Stimulated activated CD4-positive, alpha-beta T cell treated with anti-CD3 and anti-CD28 coated beads, Interleukin-2, amount 100 ng/mL, for 4 hours (primary cell): ENCODE measurements at places on chromosomes 4 and X.

- DNase-seq, result no peak
Measured at GRCh38 chr4:155392481-155393184, 15.9 kb upstream of the MAP9 start.

GRCh38 chr4:1464581-1465171 lies 58.4 kb upstream of the NKX1-1 start:
- DNase-seq, result no peak

GRCh38 chr4:100165809-100166208 lies 24.5 kb downstream of the DDIT4L start:
- no peak for DNase-seq

DNA sequence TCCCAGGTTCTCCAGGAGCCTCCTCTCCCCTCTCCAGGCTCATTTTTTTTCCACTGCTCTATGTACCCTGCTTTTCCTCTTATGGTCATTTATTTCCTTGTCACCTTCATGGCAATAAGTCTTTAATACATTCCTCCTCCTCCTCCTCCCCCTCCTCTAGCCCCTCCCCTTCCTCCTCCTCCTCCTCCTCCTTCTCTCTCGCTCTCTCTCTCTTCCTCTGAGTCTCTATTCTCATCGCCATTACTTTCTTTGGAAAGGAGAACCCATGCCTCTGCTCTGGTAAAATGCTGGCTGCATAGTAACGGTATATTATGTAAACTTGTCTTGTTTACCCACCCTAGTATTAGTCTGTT lies 35.7 kb downstream of the ARHGAP24 start:
- no peak for DNase-seq

DNA sequence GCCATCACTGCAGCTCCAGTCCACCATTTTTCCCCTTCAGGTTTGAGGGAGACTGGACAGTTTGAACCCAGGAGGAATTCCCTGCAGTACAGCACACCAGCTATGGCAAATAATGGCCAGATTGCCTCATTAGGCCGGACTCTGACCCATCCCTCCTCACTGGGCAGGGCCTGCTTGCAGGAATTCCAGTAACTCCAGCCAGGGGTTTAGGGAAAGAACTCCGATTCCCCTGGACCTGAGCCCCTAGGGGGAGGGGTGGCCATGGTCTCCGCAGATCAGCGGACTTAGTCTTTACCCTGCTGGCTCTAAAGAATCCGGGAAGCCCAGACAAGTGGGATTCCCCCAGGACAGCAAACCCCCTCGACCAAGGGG lies 342.8 kb downstream of the DMD start:
- DNase-seq, result no peak

GRCh38 chr4:48905363-48906015 lies 1.1 kb downstream of the OCIAD2 start:
- no peak for DNase-seq

DNA sequence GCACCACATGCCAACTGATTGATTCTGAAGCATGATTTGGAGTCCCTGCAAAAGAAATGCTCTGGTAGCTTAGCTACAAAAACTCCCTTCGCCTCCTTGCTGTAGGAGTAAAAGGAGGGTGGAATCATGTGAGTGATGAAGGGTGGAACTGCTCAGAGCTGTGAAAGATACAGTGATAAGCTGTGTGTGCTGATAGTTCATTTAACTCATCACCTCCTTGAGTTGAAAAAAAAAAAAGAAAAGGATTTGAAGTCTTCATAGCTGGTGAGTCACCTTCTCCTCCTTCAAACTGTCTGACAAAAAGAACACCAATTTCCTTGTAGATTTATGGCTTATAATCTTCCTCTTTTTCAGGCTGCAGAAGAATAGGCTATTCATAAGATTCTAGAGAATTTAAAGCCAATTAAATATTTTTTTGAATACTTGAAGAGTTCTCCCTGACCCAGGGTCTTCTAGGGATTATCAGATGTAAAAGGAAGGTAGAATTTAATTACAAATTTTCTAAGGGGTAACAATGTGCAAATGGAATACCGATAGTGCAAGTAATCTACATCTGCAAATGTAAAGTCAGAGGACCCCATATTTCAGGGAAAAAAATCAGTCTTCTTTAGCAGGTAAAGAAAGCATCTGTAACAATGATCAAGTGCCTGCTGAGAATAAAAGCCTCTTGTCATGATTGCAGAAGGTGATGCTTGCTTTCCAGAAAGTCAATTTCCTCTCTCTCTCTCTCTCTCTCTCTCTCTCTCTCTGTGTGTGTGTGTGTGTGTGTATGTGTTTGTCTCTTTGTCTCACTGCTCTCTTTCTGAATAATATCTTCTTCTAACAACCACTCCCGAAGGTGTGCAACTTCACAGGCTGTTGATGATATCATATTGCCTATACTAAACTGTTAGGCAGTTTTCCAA lies 208.8 kb upstream of the VEGFC start:
- no peak for DNase-seq

DNA sequence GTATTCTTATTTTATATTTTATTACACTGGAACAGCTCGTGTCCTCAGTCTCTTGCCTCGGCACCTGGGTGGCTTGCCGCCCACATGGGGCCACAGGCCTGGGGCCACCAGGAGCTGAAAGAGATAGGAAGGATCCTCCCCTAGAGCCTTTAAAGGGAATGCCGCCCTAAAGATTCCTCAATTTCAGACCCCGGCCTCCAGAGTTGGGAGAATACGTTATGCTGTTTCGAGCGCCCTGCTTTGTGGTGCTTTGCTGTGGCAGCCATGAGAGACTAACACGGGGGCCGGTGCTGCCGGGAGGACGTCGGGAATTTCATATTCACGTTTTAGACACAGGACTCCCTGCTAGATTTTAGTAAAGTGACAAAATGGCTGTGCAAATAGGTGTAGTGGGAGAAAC lies 33.2 kb downstream of the ACOX3 start:
- no peak for DNase-seq

- DNase-seq, result no peak
Measured at GRCh38 chr4:145565328-145565727, 53.9 kb upstream of the MMAA start.

DNA sequence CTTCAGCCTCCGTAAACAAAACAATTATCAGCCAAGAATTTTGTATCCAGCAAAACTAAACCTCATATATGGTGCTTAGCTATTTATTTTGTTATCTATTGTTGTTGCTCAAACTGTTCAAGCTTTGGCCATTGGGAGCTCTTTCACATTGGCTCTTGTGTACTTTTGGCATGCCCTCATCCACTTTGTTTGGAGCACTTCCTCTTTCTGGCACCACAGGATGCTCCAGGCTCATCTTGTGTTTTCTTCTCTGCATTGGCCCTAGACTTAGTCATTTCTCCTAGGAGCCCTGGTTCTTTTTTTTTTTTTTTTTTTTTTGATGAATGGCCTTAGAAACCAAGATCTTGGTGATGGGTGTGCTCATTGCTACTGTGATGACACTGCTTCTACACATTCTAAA lies 74.5 kb downstream of the DIPK2B start:
- DNase-seq, result no peak

DNA sequence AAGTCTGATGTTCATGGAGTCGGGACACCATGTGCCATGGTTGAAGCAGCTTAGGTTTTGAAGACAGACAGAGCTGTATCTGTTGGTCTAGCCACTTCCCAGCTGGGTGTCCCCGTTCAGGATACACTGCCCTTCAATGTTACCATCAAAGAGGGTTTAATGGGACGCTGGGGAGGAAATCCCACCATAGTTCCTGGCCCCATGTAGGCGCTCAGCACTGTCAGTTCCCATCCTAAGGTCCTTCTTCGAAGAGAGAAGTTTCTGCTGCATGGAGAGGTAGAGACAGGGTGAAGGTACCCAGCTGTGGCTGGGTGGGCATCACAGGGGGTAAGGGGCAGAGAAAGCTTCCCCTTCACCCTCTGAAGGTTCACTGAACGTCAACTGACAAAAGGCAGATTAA lies 3.7 kb downstream of the MGST2 start:
- no peak for DNase-seq

- no peak for DNase-seq
Measured at GRCh38 chrX:6446582-6446981, 88.3 kb downstream of the VCX3A start.

- no peak for DNase-seq
Measured at GRCh38 chr4:39621582-39621981, 17.1 kb downstream of the SMIM14 start.

GRCh38 chr4:154490234-154490582 lies 1.4 kb downstream of the DCHS2 start:
- DNase-seq, result no peak

GRCh38 chrX:142084611-142085010 lies 120.5 kb downstream of the MAGEC2 start:
- no peak for DNase-seq

GRCh38 chr4:15153662-15154061 lies 151.4 kb downstream of the CPEB2 start:
- no peak for DNase-seq

DNA sequence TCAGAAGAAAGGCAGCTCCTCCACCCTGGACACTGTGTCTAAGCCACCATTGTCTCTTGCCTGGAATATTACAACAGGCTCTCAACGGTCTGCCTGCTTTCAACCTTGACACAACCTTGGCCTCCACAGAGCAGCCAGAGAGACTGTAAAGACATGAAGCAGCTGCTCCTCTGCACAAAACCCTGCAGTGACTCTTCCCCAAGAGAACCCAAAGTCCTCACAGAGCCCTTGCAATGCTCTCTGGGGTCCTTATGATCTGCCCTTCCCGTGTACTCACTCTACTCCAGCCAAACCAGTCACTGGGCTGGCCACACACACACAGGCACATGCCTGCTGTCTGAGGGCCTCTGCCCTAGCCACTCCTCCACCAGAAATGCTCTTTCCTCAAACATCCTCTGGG lies 75.9 kb upstream of the CPEB2 start:
- DNase-seq, result no peak

DNA sequence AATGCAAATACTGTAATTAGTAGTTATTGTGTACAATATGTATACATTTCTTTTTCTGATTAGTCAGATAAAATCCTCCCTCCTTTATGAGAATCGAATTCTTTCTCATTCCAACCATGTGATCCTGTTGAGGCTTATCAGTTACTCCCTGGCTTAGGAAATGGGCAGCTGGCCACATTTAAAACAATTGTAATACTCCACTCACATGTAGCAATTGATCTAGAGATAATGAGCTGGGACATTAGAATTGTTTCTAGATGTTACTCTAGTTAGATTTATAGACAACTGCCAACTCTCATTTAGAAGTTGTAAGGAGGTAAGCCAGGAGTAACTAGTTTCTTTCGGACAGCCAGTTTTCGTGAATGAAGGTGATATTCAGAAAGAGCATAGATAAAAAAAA lies 859.3 kb upstream of the AADAT start:
- no peak for DNase-seq

DNA sequence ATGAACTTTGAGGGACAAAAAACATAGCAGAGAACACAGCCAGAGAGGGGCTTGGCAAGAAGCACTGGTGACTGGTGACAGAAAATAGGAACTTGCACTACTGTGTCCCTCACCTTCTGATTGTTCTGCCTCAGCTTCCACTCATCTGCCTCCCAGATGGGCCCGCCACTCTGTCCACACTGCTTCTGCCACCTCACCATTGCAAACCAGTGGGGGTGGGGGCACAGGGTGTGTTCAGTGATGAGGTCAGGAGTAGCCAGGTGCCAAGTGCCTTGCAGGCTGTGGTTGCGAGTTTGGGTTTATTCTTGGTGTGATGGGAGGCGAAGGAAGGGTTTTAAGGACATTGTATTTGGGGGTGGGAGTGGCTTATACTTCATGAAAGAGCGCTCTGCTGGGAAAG lies 9.1 kb upstream of the UBA1 start:
- no peak for DNase-seq

GRCh38 chrX:54564936-54565335 lies 34.9 kb downstream of the GNL3L start:
- no peak for DNase-seq

GRCh38 chr4:17188125-17188524 lies 289.7 kb upstream of the LDB2 start:
- no peak for DNase-seq

DNA sequence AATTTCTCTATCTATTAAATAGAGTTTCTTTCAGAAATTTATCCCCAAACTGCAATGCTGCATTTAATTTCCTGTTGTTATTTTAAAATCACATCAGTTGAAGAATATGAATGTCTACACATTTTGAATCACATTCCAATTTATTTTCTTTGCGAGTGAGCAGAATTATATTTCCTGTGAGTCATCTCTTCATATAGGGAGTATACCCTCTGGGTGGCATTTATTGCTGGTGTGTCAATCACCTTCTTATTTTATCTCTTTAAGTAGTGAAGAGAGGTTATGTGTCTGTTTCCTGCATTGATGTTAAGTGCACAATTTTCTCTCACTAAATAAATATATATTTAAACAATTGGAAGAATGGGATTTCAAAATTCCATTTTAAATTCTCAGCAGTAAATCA lies 511.0 kb upstream of the ATOH1 start:
- no peak for DNase-seq

DNA sequence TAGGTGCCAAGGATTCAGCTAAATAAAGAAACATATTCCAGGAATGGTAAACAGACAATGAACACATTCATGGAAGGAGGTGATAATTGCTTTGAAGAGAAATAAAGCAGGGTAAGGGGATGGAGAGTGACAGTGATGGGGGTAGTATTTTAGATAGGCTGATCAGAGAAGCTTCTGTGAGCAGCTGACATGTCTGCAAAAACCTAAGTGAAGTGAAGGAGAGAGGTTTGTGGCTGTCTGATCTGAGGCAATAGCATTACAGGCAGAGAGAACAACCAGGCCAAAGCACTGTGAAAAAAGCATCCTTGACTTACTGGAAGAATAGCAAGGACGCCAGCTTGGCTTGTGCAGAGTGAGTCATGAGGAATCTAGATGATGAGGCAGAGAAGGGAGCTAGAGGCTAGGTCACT lies 271.9 kb upstream of the GATB start:
- DNase-seq, result no peak

DNA sequence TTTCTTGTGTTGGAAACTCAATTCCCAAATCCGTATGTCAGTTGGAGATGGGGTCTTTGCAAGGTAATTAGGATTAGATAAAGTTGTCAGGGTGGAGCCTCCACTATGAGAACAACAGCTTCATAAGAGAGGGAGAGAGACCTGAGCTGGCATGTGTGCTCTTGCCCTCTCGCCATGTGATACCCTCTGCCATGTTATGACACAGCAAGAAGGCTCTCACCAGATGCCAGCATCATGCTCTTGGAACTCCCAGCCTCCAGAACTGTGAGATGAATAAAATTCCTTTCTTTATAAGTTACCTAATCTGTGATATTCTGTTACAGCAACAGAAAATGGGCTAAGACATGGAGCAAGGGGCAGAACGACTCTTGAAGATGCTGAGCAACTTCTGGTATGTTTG lies 201.9 kb upstream of the BOD1L1 start:
- no peak for DNase-seq
